Activated CD4-positive, CD25-positive, alpha-beta regulatory T cell treated with anti-CD3 and anti-CD28 coated beads, Interleukin-2, amount 50 U/mL, for 24 hours (primary cell): ENCODE measurements at places on chromosomes 6 and 20.

- no peak for ATAC-seq
These were observed 181.8 kb downstream of the TTLL2 start for GRCh38 chr6:167506443-167507301.

DNA sequence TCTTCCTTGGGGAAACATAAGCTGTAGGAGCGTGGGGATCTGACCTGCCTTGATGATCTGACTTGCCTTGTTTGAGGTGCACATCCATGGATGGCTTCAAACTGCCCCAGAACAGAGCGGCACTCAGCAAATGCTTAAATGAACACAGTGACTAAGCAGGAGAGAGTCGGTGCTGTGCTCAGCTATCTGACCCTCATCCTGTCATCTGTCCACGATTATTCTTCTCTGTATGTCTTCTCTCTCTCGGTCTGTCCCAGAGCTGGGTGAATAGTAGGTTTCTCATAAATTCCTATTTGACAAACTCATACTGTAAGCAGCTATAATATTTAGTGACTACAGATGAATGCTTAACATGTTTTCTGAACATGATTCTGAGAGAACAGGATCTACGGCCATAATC, 37.3 kb downstream of the TRAM2 start:
- no peak for ATAC-seq

DNA sequence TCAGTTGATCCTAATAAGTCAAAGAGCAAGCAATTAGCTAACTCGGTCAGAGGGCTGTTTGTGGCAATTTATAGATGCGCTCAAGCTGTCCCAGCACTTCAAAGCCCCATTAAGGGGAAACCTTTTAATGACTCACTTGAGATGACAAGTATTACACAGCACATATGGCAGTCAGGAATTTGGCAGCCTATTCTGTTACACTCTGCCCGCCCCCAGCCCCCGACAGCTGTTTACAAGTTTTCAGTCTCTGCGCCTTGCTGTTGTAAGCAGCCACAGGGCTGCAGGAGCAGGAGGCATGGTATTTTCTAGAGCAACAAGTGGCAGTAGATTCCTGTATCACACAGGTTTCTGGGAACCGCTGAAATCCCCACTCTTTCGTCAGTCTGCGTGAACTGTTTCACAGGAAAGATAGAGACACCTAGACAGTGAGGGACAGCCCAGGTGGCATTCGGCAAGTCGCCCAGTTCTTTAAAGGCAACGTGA, 263.0 kb downstream of the FOXC1 start:
- ATAC-seq, result no peak

DNA sequence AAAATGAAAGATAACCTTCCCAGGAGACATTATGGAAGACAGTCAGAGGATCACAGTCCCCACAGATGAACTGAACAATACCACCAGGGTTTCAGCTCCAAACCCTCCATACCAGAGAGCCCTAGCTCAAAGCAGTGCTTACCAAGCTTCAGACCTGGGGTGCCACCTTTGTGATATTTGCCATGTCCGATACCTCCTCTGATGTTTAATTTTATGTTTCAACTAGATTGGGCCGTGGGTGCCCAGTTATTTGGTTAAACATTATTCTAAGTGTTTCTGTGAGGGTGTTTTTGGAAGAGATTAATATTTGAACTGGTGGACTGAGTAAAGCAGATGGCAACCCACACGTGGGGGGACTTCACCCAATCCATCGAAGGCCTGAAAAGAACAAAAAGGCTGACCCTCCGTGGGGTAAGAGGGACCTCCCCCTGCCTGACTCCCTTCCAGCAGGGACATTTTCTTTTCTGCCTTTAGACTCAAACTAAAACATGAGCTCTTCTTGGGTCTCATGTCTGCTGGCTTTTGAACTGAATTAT, 11.8 kb downstream of the SCML4 start:
- no peak for ATAC-seq

DNA sequence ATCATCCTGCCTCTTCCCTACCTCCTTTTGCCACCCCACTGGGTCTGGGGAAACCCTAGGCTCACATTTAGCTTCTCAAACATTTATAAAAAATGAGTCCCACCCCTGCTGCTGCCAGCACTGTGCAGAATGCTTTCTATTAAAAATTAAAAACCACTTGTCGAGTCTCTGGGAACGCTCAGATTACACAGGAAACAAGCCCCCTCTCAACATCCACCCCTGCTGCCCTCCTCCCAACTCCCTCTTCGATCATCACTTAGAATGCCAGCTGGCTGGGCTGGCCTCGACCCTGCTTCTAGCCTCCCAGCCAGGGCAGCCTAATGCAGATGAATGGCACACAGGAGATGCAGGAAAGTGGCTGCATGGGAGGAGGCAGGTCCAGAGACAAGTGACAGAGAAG, 75.8 kb downstream of the CDH22 start:
- no peak for ATAC-seq

DNA sequence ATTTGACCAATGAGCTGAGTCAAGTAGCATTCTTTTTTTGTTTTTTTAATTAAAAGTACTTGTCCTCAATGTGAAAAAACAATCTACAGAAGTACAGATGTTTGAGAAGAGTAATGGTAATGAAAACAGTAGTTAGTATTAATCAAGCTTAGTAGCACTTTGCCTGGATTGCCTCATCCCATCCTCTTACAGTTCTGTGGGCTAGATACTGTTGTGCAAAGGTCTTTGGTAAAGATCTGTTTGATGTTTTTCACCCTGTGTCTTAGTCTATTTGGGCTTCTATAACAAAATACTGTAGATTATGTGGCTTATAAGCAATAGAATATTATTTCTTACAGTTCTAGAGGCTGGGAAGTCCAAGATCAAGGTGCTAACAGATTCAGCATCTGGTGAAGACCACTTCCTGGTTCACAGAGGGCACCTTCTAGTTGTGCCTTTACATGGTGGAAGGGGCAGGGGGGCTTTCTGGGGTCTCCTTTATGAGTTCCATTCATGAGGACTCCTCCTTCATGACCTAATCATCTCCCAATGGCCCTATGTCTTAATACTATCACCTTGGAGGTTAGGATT, 84.3 kb downstream of the SHLD1 start:
- no peak for ATAC-seq

GRCh38 chr6:14451594-14452374, 334.2 kb downstream of the CD83 start:
- no peak for ATAC-seq

DNA sequence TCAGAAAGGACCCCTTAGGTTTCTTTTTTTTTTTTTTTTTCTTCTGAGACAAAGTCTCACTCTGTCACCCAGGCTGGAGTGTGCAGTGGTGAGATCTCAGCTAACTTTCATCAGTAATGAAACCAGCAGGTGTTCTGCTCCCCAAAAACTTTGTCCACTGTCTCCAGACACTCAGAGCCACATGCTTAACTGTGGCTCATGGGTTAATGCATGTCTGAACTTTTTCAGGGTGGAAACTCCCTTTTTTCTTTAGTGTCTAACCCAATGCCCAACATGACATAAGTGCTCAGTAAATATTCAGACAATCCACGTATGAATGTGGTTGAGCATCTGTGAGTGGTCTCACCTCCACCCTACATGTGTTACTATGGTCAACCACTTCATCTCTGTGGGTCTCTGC, 45.4 kb downstream of the MYB start:
- peak; percentile 58 for ATAC-seq

GRCh38 chr6:159941286-159942113, 27.4 kb upstream of the IGF2R start:
- ATAC-seq, result peak; percentile 88

DNA sequence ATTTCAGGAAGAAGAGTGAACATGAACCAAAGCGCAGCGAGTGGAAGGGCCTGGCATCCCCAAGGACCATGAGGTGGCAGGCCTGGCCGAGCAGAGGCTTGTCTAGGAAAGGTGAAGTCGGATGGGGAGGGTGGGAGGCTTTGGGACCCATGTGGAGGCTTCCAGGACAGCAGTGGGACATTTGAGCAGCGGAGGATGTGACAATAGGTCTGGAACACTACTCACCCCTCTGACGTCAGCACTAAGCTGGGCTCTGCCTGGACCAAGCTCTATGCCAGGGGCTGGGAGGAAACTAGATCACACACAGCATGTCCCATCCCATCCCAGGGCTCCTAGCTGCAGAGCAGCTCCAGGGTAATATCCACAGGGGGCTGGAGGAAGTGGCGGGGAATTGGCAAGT, 175.3 kb upstream of the RIN2 start:
- ATAC-seq, result no peak

DNA sequence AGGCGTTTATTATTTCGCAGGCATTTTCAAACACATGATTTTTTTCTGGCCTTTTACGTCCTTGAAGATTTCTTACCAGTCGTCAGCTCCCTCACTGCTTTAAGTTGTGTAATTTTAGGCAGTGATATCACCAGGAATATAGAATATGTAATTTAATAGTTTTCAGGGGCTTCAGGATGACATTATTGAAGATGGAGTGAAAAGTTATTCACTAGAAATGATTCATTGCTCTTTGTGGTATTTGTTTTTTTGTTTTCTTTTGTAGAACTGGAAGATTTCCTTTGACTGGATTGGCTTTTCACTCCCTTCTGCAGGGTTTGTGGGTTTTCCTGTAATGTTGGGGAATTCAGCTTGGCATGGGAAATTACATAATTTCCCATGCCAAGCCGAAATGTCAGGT, 2.0 kb downstream of the LRRC1 start:
- ATAC-seq, result no peak

- ATAC-seq, result no peak
These were observed 333.3 kb downstream of the HACE1 start for GRCh38 chr6:104526376-104526775.

GRCh38 chr6:149130508-149130907, 187.0 kb upstream of the TAB2 start:
- no peak for ATAC-seq

- no peak for ATAC-seq
These were observed 50.4 kb downstream of the FOXO3 start for GRCh38 chr6:108610957-108611586.

DNA sequence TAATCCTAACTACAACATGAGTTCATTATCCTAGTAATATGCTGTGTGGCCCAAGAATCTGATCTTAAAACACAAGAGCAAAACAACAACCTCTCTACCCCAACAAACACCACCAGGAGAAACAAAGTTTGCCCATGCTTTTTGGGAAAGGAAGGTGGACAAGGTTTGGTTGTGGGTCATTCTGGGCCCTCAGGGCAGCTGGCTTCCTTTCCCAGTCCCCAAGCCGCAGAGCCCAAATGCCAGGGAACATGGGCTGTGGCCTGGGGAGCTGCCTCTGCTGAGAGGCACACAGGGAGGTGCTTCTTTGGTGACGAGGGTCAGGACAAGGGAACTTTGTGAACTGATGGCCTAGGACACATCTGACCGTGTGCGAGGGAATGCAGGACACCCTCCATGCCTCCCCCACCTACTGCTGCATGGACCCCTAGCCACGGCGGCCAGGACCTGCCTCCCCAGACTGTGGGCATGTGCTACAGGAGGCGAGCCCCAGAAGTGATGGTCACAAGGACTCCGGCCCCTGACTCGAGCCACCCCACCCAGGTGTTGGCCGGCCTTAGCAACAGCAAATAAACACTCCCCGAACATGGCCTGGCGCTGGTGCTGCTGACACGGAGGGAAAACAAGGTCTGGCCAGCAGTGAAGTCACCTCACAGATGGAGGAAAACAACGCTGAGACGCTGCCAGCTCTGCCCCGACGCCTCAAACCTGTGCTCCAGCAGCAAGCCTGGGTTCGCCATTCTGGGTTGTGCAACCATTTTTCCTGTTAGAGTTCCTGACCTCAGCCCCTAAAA, 55.6 kb downstream of the RRBP1 start:
- no peak for ATAC-seq

DNA sequence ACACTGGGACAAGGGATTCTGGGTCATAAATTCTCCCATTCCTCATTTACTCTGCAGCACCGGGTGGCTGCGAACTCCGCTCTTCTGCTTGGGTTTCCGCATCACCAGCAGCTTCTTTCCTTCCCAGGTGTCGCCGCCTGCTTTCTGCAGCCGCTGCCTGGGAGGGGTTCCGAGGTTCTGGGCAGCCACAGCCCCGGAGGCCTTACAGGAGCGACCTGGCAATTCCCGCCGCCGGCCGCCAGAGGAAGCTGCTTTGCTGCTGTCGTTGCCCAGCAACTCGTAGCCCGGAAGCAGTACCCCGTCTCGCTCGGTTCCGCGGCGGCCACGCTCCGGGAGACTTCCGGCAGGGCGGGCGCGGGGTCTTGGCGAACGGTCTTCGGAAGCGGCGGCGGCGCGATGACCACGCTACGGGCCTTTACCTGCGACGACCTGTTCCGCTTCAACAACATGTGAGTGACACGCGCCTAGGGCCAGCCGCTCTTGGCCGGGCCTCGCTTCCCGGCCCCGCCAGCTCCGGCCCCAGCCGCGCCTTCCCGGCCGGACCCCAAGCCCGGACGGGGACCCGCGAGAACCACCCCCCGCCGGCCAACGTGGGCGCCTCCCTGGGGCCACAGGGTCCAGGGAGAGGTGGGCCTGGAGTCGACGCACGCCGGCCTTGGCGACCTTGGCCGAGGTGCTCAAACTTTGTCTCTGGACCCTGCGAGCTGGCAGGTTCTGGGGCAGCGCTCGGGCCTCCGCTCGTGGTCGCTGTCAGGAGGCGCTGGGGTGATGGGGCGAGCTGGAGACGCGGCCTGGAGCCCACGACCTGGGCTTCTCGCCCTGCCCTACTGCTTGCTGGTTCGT, at the start of gene NAA20:
NAA20 (plus strand) TSS at position 362 of the 843 bp plus-strand sequence; CDS start at position 397, 35 bp downstream.
- ATAC-seq, result peak; percentile 99

DNA sequence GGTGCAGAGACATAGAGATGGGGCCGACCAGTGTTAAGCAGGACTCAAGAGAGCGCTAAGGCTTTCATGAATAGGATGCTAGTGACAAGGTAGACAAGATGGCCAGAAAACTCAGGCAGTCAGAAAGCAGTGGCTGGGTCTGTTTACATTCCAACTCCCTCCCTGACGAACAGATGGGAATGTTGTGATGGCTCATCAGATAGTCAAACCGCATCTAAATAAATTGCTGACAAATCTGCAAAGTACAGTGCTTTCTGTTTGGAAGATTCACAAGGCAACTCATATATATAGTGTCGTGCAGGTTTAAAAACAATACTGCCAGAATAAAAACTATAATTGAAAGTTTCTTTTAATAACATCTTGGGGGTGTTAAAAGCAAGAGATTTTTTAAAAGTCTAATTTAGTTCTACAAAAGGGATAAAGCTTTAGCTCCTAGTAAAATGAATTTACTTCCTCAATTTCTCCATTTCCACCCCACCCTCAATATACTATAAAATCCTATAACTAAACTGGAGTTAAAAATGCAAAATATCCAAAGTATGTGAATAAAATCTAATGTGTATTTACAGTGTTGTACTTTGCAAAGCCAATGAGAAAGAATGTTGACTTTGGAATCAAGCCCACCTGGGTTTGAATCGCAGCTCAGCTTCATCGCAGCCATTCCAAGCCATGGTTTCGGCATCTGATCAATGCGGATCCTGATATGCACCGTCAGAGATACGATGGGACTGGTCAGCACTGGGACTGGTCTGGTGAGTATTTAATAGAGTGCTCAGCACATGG, 247.3 kb upstream of the PDE10A start:
- no peak for ATAC-seq

DNA sequence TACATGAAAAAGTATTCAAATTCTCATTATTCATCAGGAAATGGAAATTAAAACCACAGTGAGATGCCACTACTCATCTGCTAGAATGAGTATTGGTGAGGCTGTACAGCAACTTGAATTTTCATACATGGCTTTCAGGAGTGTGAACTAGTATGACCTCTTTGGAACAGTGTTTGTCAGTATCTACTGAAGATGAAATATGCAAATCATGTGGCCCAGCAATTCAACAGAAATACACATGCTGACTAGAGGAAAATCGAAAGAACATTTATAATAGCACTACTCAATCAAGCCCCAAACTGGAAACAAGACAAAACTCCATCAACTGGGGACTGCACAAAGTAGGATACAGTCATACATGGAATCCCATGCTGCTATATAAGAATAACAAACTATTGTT, 102.2 kb downstream of the DCDC2 start:
- peak; percentile 68 for ATAC-seq

- ATAC-seq, result no peak
These were observed 62.7 kb upstream of the ELOVL5 start for GRCh38 chr6:53411451-53411850.
